Renal cortex interstitium (tissue), 15 donors: ENCODE measurements at places on chromosomes 1 and 21. TPM values are rescaled to one million over a fixed set of nuclear protein-coding genes. Genes with fewer than 3 reads are reported as not detected.

The ATPAF1 gene
- 99.4 TPM for polyA plus RNA-seq

The LENEP gene
- polyA plus RNA-seq, result 0.42 TPM

GRCh38 chr1:158255656-158256055, 1.4 kb downstream of the CD1A start:
- no peak for DNase-seq

- no peak for DNase-seq
These were observed 23.1 kb downstream of the SOD1 start for GRCh38 chr21:31682620-31683019.
